ENCODE measurements at places on chromosomes 3 and 15. TPM values are rescaled to one million over a fixed set of nuclear protein-coding genes. Genes with fewer than 3 reads are reported as not detected.
A peak's percentile ranks its signal among the peaks of the same experiment; 100 is the strongest.

DNA sequence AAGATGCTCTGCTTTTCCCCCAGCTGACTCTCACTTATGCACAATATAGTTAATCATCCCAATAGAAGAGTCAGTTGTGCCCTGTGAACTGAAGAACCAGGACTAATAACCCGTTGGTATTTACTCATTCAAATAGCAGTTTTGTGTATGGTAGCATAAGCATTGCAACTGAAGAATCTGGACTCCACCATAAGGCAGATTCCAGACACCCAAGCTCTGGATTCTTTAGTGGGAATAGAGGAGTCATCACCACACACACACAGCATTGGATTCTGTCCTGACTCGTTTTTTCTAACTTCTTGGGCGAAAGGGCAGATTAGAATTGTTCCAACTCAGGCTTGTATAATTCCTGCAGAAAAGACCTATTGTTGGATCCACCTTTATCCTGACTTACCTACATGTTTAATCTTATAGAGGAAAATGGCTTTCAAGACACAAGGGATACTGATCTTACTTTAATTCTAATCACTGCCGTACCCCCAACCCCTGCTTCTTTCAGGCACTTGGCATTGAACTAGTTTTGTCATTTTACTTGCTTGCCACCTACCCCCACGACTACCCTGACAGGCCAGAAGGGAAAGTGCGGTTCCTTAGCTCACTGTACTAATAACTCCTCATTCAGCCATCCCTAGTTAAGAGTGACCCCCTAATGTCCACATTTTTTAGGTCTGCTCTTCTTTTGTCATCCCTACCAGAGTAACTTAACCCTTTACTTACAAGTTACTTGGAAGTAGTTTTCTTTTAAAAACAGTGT lies 42.3 kb downstream of the NKIRAS1 start:
- DNase-seq, result no peak

DNA sequence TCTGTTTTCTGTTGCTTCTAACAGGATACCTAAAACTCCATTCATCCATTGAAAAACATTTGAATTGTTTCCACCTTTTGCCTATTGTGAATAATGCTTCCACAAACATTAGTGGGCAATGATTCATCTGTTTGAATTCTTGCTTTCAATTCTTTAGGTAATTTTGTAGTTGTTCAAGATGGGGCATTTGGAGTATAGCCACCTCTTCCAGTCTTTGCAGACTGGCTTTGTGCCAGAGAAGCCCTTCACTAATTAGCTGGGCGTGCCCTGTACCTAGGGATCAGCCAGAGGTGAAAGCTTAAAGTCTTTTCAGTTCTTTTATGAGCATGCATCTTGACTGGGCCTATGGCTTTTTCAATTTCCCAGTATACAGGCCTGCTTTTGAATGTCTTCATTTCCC lies 10.9 kb downstream of the RTP1 start:
- no peak for DNase-seq

DNA sequence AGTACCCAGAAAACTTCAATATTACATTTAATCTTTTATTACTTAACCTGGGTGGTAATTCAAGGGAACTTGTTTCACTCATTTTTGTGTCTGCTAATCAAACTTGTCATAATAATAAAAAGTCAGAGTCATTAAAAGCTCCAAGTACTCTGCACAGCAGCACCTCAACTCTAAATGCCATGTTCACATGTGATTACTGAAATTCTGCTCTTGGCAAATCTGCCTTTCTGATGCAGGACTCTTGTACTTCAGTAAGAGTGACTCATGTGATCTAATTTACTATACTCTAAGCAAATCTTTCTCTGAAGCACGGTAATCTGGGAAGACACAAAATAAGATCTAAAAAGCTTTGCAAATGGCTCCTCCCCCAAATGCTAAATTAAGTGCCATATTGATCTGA lies 6.4 kb downstream of the ROBO1 start:
- no peak for DNase-seq

DNA sequence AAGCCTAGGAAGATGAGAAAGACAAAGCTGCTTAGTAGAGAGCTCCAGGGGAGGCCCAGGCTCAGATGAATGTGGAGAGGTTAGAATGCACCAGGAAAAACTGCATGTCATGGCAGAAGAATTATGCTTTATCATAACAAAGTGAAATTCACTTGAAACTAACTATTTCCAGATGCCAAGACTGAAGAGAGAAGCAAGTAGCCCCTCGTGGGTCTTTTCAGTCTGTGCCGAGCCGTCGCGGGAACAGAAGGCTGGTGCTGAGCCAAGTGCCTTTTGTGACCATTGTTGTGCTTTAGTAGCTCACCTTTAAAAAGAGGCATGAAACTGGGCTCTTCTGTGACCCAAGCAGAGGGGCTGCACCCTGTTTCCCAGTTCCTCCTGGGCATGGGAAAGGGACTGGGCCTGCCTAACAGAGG lies 73.2 kb downstream of the CHDH start:
- no peak for DNase-seq

Gene ZMYND10
- 3.2 TPM for total RNA-seq

GRCh38 chr3:159322322-159322939 lies 520.6 kb downstream of the MFSD1 start:
- peak; percentile 24 for DNase-seq

- DNase-seq, result no peak
Observed at GRCh38 chr15:66287461-66288057, 5.8 kb upstream of the DIS3L start.

DNA sequence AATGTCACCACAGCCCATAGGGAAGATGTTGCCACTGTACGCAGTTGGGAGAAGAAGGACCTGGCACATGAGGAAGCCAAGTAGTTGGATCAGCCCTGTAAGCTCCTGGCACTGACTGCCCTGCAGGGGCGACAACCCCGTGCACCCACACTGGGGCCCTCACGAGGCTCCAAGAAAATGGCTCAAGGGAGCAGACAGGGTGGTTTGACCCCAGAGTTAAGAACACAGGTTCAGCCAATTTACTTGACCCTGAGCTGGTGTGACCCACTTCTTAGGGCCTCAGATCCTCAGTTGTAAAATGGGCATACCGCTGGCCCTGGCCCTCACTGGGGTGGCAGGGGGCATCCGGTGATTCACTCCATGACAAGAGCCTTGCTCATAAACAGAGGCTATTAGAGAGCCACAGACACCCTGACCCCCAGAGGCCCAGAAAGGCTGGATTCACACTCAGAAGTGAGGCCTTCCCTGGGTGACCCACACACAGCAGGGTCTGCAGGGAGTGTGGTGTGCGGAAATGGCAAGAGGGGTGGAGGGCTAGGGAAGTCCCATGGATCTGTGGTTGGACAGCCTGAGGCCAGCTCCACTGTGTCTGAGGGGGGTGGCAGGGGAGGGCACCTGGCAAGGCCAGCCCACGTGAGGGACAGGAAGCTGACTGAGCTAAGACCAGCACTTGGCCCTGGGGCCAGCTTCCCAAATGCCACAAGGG lies 1.7 kb upstream of the HHATL start:
- DNase-seq, result no peak

DNA sequence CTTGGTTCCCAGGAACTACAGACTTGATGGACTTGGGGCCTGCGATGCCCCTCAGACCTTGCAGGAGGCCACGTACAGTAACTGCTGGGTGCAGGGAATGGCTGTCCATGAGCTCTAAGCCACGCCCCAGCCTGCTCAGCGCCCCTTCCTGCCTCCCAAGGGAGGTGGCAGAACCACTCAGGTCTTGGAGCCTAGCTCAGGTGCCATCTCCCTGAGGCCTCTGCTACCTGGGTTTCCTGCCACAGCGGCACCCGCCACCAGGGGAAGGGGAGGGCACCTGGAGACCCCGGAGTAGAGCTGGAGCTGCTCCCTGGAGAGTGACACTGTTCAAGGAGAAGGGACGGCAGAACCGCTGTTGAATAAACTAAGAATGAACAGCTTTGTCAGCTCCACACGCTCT lies 77.8 kb upstream of the RPL32 start:
- no peak for DNase-seq

GRCh38 chr3:187873843-187874242 lies 128.6 kb upstream of the BCL6 start:
- DNase-seq, result no peak

Gene GABRB3
- not detected for total RNA-seq

DNA sequence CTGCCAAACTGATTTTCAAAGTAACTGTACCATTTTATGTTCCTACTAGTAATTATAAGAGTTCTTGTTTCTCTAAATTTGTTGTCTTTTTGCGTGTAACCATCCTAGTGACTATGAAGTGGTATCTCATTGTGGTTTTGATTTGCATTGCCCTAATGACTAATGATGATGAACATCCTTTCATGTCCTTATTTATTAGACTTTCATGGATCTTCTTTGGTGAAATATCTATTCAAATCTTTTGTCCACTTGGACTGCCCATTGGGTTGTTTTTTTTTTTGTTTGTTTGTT lies 3.6 kb downstream of the OXSR1 start:
- no peak for DNase-seq

- no peak for DNase-seq
Observed at GRCh38 chr3:28081533-28081947, 159.9 kb upstream of the CMC1 start.

- DNase-seq, result no peak
Observed at GRCh38 chr3:127984241-127984975, 67.8 kb upstream of the SEC61A1 start.
